Dorsolateral prefrontal cortex (tissue), 122 donors: ENCODE measurements at places on chromosomes 11 and 22.

DNA sequence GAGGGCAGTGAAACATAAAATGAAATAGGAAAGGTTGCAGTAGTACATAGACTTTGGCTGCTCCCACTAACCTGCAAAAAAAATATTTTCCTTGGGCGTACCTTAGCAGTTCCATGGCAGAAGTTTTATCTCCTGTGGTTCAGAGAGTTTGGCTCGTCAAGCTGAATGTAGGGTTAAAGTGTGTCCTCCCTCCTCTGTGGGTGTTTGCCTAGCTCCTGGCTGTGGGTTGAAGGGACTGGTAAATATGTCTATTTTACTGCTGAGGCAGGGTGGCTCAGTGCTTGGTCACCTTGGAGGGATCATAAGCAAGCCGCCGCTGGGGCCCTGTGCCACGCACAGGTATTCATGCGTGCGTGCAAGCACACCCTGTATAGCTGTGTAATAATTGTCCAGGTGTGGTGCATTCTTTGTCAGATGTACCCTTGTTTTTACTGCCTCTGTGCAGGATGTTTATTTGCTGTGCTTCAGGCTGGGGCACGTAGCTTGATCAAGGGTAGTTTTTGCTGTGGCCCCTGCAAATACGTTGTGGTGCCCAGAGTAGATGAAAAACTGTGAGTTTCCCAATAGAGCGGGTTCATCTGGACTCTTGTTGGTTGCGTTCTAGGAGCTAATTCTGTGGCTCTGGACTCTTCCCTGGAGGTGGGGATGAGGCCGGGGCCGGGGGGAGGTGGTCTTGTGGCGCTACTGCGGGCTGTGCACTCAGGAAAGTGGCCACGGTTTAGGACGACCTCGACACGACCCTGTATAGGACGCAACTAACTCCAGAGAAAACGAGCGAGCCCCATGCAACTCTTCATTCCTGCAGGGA lies 732 bp upstream of the SORL1 start:
- DNase-seq: no peak

GRCh38 chr11:12995188-12995587 lies 13.9 kb upstream of the RASSF10 start:
- DNase-seq: no peak

GRCh38 chr22:28247136-28247535 lies 328.1 kb upstream of the PITPNB start:
- DNase-seq: no peak

DNA sequence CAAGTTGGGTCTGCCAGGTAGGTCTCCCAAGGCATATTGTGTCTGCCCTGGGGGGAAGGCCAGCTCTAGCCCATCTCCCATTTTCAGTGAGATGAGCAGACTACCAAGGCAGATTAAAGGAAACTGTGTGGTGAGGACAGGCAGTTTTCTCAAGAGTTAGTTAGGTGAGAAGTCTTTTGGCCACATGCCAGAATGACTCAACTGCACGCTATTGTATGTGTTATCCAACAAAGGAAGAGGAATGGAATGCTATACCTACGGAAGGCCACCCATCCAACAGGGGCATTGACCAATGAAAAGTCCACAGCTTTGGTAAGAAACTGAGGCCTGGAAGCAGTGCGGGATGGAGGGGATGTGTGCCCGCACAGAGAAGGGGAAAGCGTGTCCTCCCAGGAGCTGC lies 941.7 kb downstream of the NTM start:
- DNase-seq: peak; percentile 33

DNA sequence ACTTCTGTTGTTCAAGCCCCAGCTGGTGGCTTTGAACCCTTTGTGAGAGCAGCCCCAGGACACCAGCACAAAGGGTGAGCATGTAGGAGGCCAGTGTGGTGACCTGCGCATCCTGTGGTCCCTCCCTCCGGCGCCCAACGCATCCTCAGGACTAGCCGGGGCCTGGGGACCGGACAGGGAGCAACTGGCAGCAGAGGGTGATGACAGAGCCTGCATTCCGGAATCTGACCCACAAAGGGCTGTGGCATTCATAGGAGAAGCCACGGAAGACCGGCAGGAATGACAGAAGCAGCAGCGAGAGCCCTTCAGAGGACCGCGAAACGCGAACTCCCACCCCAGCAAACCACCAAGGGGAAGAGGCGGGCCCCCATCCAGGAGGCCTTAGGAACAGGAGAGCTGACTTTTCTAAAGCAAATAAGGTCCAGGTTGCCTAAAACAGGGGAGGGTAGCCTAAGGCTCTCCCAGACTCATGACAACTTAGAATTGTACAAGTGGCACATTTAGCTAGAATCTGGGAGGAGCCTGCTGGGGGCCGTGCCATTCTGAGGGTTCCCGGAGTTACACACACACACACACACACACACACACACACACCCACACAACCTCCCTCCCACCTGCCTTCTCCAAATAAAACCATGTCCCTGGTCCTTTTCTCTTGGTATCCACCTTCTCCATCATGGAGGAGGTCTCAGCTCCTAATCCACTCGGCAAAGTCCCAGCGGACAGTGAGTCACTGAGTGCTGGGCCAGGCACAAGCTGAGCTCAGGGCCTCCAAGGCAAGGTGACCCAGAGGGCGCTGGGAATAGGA lies 232.7 kb downstream of the CTTN start:
- DNase-seq: no peak

- DNase-seq: peak; percentile 36
Measured at GRCh38 chr22:21044931-21045584, 688 bp upstream of the LRRC74B start.

DNA sequence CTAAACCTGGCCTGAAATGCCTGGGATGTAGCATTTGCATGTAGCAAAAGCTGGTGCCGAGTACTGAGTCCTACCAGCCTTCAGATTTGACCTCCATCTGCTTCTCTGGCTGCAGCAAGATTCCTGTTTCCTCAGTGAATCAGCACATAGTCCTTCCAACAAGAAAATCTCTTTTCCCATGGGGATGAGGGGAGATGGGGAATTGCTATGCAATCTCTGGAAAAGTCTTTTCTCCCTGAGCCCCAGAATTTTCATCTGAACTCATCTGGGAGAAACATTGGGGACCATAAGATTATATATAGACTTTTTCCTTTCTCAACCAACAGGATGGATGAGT lies 32.0 kb upstream of the YWHAH start:
- no peak for DNase-seq

- DNase-seq: no peak
Measured at GRCh38 chr11:1335811-1336761, 26.7 kb upstream of the TOLLIP start.
